Stimulated activated CD8-positive, alpha-beta memory T cell treated with anti-CD3 and anti-CD28 coated beads, Interleukin-4, amount 100 ng/mL, for 1 hour (primary cell): ENCODE measurements at places on chromosomes 4 and X.

- DNase-seq = no peak
Measured at GRCh38 chr4:10684631-10685030, at the start of gene CLNK. TSS of gene CLNK (minus strand) at chr4:10684768. CDS start at chr4:10667869, 16,899 bp downstream.

- DNase-seq = no peak
Measured at GRCh38 chr4:114386637-114387233, 211.9 kb upstream of the UGT8 start.

GRCh38 chrX:1213971-1214370 lies 1.5 kb upstream of the CRLF2 start:
- no peak for DNase-seq

- DNase-seq = no peak
Measured at GRCh38 chr4:70629469-70630090, 1.0 kb downstream of the ENAM start.

GRCh38 chrX:149950681-149951080 lies 12.4 kb upstream of the EOLA2 start:
- no peak for DNase-seq
